Activated T-cell treated with anti-CD3 and anti-CD28 coated beads, Interleukin-2, amount 50 U/mL, for 48 hours (primary cell): ENCODE measurements at places on chromosomes 1 and 21.

DNA sequence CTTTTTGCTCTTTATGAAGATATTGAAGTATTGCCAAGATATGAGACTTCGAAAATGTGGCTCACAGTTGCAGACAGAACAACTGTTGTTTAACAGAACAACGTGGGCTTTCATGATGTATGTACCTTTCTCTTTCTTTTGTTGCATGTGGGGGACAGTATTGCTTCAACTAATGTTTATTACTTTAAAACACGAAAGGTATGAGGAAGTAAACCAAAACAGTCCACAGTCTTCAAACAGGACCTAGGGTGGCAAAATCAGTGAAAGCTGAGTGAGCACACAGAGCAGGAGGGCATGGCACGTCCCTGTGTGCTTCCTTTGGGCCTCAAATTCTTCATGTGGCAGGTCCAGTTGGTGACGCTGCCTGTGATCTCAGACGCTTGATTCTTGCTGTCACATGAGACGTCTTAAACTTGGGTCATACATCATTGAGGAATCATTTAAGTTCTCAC is 7.8 kb upstream of the CHAF1B start:
- DNase-seq: no peak

DNA sequence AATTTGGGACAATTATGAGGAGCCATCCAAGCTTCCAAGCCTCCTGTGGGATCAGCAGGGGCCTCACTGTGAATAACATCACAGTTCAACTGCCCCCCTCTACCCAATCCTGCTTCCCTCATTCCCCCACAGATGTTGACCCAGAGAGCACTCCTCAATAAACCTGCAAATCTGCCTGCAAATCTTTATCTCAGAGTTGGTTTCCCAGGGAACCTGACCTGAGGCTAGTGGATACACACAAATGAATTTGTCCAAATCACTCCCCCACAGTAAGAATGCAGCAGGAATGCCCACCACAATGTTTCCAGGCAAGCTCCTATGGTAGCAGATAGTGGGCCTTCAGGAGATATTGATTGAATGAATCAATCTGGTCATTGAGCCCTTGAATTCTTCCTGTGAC is 56.4 kb upstream of the HIVEP3 start:
- DNase-seq: no peak

GRCh38 chr1:206702260-206702659 is 17.6 kb downstream of the MAPKAPK2 start:
- DNase-seq: no peak

DNA sequence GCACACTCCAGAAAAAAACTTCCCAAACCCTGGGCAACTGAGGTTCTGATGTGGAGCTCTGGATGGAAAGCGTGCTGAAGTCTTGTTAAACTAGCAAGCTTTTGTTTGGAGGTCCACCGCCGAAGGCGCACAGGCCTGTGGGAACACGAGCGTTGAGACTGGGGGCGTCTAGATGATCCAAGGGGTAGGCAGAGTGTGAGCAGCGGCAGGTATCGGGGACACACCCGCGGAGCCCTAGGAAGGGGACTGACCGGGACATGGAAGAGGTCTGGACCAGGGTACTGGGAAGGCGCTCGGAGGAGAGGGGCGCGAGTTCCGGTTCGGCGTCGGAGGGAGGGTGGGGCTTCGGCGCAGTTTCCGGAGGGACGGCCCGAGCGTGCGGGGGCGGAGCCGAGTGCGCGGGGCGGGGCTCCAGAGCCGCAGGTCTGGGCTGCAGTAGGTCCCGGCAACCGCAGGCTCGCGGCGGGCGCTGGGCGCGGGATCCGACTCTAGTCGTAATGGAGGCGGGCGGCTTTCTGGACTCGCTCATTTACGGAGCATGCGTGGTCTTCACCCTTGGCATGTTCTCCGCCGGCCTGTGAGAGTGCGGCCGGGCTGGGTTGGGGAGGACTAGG is at the start of gene SLC50A1:
TSS of gene SLC50A1 (plus strand) at position 438 of the 614 bp plus-strand sequence. CDS start at position 498, 60 bp downstream.
- peak; percentile 96 for DNase-seq

- no peak for DNase-seq
These were observed 359.2 kb downstream of the RRAGC start for GRCh38 chr1:38500352-38500751.

DNA sequence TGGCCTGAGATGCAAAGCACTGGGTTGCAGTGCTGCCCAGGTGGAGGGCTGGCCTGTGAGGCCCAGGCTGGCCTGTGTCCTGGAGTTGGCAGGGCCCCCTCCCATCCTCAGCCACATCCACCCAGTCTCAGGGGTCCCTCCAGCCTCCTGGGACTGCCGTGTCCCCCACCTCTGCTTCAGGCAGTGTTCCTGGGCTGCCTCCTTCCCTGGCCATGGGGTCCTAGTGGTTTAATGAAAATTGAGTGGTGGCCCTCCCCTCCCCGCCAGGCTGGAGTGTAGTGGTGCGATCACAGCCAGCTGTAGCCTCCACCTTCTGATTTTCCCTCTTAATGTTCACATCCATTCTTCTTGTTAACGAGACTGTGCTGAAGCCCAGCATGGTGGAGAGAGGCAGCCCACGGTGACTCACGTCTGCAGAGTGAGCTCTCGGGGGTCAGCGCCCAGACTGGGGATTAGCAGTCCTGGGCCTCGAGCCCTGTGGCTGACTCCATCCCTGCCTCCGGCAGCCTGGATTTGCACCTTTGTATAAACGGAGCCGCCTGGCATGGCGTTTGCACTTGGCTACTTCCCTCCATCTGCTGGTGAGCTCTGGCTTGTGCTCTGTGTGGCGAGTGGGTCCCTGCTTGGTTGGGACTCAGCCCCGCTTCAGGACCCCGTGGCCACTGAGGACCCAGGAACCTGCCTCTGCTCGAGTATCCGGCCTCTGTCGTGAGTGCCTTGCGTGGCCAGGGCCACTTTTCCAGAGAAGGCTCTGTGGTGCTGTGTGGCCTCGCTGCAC is 6.9 kb downstream of the MIB2 start:
- peak; percentile 23 for DNase-seq

- peak; percentile 82 for DNase-seq
These were observed 182.6 kb upstream of the EDN2 start for GRCh38 chr1:41666981-41667631.
